NCI-H1417 treated with DMSO at 0.1 percent for 48 hours (cell line): ENCODE measurements at places on chromosomes 2 and 18.

- no peak for DNase-seq
Measured at GRCh38 chr2:26318950-26319349, 27.0 kb upstream of the SELENOI start.

DNA sequence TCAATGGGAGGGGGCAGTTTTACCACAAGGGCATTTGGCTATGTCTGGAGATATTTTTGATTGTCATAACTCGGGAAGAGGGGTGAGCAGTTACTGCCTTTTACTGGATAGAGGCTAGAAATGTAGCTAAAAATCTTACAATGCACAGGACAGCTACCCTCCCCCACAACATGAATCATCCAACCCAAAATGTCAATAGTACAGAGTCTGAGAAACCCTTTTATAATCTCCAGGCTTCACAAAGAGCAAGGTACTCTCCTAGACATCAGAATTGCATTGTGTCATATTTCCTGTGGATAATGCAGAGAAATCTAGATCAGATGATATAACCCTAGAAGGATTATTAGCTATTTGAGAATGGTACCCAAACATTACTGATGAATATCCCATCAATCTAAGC is 277.1 kb upstream of the NRP2 start:
- DNase-seq, result no peak

GRCh38 chr2:10740226-10740625 is 18.8 kb downstream of the ATP6V1C2 start:
- no peak for DNase-seq

GRCh38 chr2:48356701-48357325 is 173.1 kb upstream of the STON1 start:
- DNase-seq, result no peak

DNA sequence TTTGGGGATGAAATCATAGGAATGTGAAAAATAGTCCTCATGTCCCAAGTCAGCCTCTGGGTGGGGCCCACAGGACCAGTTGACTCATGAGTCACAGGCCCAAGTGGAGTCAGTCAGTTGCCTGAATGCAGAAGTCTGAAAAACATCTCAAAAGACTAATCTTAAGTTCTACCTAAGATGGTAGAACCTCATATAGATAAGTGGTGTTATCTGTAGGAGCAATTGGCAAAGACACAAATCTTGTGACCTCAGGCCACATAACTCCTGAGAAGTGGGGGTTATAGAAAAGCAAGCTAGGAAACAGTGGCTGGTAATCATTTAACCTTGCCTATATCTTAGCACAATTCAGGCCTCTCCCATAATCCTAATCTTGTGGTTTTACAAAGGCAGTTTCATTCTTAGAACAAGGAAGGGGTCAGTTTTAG is 257.1 kb upstream of the SPOPL start:
- no peak for DNase-seq

DNA sequence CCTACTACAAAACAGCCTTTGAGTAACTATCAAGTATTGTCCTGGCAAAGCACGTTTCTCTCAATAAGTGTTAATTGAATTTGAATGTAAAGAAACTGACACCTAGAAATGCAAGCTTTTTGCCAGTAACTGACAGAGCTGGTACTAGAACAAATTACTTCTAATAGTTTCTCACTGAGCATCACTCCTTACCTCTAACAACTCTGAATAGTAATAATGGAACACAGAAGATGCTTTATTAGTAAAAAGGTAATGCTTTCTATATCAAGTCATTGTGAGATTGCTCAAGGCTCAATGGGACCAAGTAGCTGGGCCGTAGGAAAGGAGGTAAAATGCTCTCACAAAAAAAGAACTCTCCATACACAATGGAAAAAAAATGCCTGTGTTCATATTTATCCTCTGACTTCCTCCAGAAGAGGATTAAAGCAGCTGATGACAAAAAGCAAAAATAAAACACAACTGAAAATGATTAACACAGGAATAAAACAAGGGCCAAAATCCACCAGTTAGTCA is 11.8 kb downstream of the RASGRP3 start:
- no peak for DNase-seq
